ENCODE measurements at places on chromosomes 7 and 10.

DNA sequence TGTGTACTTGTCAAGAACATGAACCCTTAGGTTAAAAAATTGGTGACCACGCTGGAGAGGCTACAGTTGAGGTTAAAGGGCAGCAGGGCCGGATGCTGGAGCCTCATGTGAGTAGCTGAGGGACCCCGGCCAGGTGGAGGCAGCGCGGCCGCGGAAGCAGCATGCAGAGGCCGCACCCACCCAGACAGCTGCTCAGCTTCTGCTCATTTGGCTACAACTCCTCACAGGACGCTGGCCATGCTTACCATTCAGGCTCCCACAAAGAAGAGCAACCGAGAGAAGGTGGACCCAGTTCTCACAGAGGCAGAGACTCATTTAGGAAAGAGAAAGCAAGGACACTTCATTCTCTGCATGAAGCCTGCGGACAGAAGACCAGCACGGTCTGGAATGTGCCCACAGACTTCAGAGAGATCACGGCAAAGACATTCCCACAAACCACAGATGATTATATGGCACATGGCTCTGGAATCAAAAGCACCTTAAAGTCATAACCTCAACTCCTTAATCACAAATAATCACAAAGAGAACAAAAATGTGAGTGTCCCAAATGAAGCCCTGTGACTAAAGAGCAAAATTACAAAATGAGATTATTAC is 94.4 kb downstream of the VOPP1 start:
- peak; percentile 82 for DNase-seq

- DNase-seq, result no peak
Observed at GRCh38 chr7:53087274-53087673, 51.8 kb downstream of the POM121L12 start.

DNA sequence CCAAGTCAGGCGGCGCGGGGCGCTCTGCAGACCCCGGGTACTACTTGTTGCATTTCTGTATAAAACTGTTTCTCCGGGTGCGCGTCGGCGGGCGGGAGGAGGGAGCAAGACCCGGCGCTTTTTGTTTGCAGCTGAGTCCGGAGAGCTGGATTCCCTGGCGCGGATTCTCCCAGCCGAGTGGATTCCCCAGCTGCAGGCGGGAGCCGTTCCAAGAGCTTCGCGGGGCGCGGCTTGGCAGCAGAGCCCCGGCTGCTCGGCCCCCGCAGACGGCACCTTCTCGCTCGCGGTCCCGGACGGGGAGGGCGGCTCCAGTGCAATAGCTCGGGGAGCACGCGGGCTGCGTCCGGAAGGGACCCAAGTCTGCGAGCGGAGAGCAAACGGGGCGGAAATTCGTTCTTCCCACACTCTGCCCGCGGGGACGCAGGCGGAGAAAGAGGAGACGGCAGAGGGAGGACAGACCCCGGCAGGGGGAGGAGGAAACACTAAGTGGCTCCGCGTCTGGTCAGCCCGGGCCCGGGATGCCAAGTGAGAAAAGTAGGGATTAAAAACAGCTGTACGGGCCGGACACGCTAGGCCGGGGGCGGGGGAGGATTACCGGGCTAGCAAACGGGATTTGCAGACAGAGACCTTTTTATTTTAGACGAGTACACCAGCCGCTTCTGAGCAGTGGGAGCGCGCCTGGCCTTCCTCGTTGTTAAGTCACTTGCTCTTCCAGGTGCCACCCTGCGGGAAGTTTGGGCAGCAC is at the start of gene TRIL:
TRIL (minus strand) TSS at position 96 of the 745 bp plus-strand sequence. CDS start 284 bp downstream, outside the sequence.
- peak; percentile 33 for DNase-seq

DNA sequence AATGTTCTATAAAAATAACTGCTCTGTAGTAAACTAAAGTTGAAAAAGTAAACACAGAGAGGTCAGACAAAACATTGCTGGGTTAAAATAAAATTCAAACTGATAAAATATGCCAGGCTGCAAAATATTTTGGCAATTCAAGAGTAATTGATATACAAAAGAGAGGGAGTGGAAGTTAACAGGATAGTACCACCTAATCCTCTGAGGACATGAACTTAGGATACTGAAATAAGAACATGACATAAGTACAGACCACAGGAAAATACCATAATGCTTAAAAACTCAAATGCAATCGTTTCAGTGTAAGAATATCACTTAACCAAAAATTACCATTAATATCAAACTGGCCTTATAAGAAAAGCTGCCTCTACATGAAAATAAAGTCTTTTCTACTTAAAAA is 37.6 kb upstream of the GPR22 start:
- no peak for DNase-seq

DNA sequence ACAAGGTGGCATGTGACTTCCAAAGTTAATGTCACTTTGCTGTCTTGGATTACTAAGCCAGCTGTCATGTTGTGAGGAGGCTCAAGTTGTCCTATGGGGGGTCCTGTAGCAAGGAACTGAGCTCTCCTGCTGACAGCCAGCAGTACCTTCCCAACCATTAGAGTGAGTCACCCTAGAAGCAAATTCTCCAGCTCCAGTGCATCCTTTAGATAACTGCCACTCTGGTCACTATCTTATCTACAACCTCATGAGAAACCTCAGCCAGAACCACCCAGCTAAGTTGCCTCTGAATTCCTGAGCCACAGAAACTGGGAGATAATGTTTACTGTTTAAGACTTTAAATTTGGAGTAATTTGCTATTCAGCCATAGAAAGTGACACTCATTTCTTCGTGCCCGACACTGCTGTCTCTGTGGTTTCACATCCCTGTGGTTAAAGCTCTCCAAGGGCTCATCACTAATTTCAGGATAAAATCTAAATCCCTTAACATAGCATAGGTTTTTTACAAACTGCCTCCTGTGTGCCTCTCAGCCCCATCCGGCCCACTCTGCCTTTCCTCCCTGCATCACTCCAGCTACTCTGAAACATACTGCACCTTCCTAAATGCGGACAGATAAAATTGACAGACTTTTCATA is 83.5 kb downstream of the PRR15 start:
- no peak for DNase-seq

GRCh38 chr10:125521721-125522680 is 161.0 kb downstream of the TEX36 start:
- no peak for DNase-seq

GRCh38 chr7:129875745-129876411 is 76.9 kb downstream of the UBE2H start:
- no peak for DNase-seq

GRCh38 chr10:29634764-29635625 is at the start of gene SVIL:
Gene SVIL (minus strand): TSS chr10:29634971. CDS start chr10:29555058, 79,913 bp downstream.
- DNase-seq, result no peak

GRCh38 chr7:38222481-38223096 is 44.5 kb downstream of the STARD3NL start:
- peak; percentile 32 for DNase-seq

GRCh38 chr7:155973451-155973997 is 161.3 kb upstream of the SHH start:
- no peak for DNase-seq

- no peak for DNase-seq
Observed at GRCh38 chr10:30238836-30239235, 110.2 kb downstream of the MTPAP start.

GRCh38 chr7:37109843-37110242 is 338.8 kb downstream of the ELMO1 start:
- DNase-seq, result no peak

DNA sequence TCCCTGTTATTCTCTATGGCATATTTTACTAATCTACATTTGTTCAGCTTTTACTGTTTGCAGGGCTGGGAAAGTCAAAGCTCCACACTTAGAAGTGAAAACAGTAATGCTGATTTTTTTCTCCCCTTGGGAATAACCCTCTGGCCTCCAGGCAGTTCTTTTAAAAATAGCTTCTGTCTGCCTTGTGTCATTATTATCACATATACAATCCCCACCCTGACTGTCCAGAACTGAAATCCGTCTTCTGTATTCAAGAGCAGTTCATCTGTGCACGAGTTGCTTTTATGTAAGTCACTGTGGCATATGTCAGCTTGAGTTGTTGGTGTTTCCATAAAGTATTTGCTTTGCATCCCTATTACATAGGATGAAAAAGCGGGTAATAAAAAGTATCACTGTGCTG is 1221.1 kb upstream of the CELF2 start:
- no peak for DNase-seq

GRCh38 chr10:16597656-16598055 is 76.0 kb upstream of the C1QL3 start:
- no peak for DNase-seq

GRCh38 chr7:101900103-101900502 is 82.7 kb downstream of the CUX1 start:
- DNase-seq, result no peak

- DNase-seq, result no peak
Observed at GRCh38 chr7:13532028-13532753, 457.3 kb downstream of the ETV1 start.
